ENCODE measurements at places on chromosomes 5 and 9. TPM values are rescaled to one million over a fixed set of nuclear protein-coding genes. Genes with fewer than 3 reads are reported as not detected.

MAMDC2 gene
- 0.33 TPM for total RNA-seq

LRRC19 gene
- total RNA-seq, result not detected

CCL21 gene
- total RNA-seq, result not detected

NPR3 gene
- total RNA-seq, result 0.31 TPM

ACSL6 gene
- 1.1 TPM for total RNA-seq

SLC28A3 gene
- under 0.01 TPM for total RNA-seq

CSF2 gene
- not detected for total RNA-seq

DTWD2 gene
- 13.6 TPM for total RNA-seq

HSD17B3 gene
- total RNA-seq, result 0.46 TPM

NMUR2 gene
- total RNA-seq, result not detected

PRDM9 gene
- total RNA-seq, result not detected

ZDHHC21 gene
- total RNA-seq, result 5.3 TPM

TXNDC15 gene
- total RNA-seq, result 92.0 TPM

FGF1 gene
- total RNA-seq, result 0.33 TPM

All from melanocyte of skin (primary cell).